Stimulated activated CD4-positive, alpha-beta T cell treated with anti-CD3 and anti-CD28 coated beads, Interleukin-1b, Interleukin-23, amount 100 ng/mL, for 48 hours (primary cell): ENCODE measurements at places on chromosomes 5 and 9.

GRCh38 chr5:111762895-111763294 is 5.9 kb upstream of the NREP start:
- no peak for DNase-seq

DNA sequence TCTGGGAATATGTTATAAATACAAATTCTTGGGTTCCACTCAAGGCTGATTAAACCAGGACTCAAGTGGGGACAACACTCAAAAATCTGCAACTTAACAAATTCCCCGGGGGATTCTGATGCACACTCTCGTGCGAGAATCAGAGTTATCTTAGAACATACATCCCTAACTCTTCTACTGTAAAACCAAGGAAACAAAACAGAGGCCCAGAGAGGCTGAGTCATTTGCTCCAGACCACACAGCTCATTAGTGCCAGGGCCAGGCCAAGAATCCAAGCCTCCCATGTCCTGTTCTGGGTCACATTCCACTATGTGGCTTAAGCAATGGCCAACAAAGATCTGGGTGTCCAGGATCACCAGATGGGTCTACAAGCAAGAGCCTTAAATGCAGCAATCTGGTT is 166.0 kb downstream of the ADAMTS12 start:
- no peak for DNase-seq

DNA sequence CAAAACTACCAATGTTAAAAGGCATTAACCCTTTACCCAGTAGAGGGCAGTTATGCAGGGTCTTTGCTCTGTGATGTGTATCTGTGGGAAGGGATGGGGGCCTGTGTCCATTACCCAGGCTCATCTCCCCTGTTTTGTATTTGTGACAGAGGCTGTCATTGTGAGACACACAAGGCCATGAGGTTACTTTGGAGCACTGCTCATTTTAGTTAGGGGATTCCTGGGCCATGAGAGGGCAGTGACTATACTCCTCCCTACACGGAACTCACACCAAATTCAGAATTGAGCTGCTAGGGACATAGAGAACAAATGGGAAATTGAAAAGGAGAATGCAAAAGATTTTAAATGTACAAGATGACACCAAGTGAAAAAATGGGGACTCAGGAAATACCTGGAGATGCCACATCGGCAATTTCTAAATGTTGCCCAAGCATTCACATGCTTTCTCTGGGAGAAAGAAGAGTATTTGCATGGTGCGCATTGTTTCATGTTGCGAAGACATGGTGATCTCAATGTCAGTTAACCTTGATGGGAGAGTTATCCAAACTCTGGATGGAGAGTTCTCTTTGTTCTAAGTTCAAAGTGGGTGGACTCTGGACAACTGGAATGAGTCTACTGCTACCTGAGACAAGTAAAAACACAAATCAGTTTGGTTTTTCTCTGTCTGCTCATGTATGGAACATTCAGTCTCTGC is 32.5 kb downstream of the C9orf152 start:
- DNase-seq, result no peak

DNA sequence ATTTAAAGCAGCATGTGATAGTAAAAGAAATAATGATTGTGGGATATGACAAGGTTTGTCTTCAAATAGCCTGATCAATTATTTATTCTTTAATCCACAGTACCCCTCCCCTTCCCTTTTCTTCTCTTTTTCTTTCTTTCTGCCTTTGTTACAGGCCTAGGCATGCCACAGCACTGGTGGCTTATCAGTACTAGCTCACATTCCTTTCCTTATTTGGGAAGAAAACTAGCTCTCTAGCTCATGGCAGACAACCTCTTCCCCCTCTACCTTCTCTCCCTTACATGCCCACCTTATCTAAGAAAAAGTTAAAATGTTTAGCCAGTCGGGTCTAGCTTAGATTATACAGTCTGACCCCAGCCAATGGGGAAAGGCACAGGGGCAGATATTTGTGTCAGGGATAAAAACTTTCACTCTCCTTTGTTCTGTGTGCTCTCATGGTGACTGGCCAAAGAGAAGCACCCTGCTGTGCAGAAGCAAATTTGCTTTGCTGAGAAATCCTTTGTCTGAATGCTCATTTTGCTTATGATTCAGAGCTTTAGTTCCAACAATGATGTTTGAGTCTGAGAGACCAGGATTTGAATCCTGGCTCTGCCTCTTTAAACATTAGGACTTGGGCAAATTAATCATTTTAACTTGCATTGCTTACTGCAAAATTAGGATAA is 75.8 kb upstream of the CDH12 start:
- no peak for DNase-seq

- DNase-seq, result no peak
Measured at GRCh38 chr9:115633104-115633503, 515.1 kb upstream of the TNC start.

DNA sequence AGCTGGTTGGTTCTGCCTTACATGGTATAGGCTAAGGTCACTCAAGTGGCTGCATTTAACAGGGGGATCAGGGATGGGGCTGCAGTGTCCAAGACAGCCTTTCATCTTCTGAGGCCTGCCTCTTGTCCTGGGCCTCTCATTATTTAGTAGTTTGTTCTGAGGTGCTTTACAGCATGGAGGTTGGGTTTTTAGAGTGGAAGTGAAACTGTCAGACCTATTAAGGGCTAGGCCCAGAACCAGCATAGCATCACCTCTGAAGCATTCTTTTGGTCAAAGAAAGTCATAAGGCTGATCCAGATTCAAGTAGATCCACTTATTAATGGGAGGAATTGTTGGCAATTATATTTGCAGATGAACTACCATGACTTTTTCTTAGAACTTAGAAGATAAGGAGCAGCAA is 146.0 kb upstream of the NMUR2 start:
- DNase-seq, result no peak
